Caudate nucleus (tissue), 63 donors: ENCODE measurements at places on chromosomes 7 and 10.

- no peak for DNase-seq
These were observed 4.2 kb downstream of the CTBP2 start for GRCh38 chr10:125156196-125156595.

DNA sequence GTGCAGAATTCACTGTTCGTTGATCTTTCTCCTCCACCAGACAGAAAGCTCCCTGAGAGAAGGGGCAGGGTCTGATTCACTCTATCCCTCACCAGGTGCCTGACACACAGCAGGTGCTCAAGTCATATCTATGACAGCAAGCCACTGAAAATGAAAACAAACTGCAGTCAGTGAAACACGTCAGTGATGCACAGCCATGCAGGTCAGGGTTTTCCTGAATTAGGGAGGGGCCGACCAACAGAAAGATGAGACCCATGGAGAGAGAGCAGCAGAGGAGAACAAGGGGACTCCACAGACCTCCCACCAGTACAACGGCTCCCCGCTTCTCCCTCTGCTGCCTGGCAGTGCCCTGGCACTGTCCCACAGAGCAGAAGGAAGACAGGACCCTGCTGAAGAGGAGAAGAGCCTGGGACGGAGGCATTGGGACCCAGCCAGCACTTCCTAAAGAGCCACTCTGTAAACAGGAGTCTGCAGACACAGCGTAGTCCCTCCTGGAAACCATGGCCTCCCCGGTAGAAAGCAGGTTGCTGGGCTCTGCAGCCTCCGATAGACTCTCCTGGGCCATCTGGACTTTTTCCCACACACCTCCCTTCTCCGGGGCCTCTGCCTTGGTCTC lies 50.3 kb downstream of the FAM53B start:
- DNase-seq = no peak

DNA sequence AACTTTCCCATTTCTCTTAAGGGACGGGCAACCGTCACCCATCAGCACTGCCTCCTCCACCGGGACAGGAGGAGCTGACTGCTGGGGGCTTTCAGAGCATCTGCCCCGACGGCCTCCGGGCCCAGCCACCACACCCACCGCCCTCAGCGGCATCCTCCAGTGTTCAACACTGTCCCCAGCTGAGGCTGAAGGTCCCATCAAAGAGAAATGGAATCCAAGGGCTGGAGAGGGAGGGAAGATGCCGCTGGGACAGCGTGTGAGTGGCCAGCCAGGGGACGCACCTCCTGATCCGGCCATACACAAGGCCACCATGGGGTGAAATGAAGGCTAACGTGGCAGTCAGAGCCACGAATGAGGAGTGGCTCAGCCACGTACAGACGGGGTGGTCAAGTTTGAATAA lies 153.6 kb upstream of the PPP2R2D start:
- no peak for DNase-seq

DNA sequence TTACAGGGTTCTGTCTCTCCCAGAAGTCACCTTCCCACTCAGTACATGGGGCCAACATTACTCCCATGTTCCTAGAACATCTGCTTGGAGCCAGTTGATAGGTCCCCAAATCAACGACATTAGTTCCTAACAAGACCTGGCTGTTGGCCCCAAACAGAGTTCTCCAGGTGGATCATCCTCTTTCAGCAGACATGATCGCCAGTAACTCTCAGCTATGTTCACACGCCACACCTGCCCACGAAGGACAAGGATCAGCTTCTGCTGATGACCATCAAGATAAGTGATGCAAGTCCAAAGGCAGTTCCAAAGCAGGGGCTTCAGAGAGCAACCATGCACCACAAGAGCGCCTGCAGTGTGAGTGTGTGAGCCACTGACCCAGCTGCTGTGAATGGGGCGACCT lies 11.0 kb downstream of the ZNF777 start:
- no peak for DNase-seq

GRCh38 chr10:77648472-77648871 lies 10.9 kb upstream of the KCNMA1 start:
- no peak for DNase-seq

- peak; percentile 68 for DNase-seq
These were observed 163.0 kb upstream of the KLF14 start for GRCh38 chr7:130896898-130897514.

DNA sequence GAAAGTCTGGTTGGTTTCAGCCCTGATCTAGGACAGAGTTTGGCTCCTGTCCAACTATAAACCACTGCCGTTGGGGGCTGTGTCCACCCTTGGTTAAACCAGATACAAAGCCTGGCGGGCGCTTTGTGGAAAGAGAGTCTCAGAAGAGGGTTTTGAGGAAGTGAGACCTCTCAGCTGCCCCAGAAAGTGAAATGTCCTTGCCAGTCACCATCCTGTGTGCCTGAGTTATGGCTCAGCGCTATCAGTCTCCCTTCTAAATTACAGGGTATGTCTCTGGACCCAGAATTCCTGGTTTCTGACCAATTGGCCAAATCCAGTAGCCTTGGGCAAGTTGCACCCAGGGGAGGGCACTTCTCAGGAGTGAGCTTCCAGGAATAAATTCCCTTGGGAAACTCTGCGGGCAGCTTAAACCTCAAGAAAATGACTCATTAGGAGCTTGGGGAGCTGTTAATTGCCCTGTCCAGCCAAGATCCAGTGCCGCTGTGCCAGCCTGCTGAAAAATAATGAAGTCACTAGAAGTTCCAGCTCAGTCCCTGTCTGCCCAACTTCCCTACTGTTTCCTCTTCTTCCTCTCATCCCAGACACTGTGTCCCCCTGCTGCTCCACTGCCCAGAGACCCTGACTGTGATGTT lies 66.7 kb upstream of the PDZD8 start:
- DNase-seq = peak; percentile 24

GRCh38 chr7:52689912-52690311 lies 345.5 kb upstream of the POM121L12 start:
- no peak for DNase-seq
